ENCODE measurements at places on chromosomes 6 and 20. TPM values are rescaled to one million over a fixed set of nuclear protein-coding genes. Genes with fewer than 3 reads are reported as not detected.
A peak's percentile ranks its signal among the peaks of the same experiment; 100 is the strongest.

DNA sequence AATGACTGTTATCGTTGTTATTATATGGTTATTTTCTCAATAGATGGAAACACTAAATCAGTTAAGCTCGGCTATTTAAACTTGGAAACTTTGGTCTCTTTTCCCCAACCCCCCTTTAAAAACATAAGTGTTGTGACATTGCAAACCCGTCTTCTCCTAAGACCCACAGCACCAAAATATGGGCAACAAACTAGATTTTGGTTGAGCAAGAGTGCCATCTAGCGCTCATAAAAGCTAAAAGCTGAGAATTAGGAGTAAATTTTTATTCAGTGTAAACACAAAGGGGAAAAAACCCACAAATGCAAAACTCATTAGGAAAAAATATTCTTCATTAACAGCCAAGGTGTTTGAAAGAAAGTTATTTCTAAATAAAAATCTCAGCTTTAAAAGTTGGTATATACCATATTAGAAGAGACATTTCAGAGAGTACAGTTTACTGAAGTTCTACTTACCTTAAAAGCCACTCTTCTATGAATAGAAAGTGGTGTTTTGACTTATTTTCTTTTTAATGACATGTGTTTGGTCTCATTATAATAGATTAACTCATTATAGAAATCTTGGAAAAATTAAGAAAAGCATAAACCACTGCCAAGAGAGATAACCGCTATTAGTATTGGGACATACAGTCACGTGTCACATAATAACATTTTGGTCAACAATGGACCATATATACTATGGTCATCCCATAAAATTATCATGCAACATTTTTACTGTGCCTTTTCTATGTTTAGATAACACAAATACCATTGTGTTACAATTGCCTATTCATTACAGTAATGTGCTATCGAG lies 21.1 kb downstream of the SESN1 start:
- peak; percentile 33 for DNase-seq
- H3K27me3 ChIP-seq, result no peaks in the 10 kb centered on the region
- no peak overlapping the region for H3K27ac ChIP-seq
- no peaks in the 10 kb centered on the region for H3K36me3 ChIP-seq

DNA sequence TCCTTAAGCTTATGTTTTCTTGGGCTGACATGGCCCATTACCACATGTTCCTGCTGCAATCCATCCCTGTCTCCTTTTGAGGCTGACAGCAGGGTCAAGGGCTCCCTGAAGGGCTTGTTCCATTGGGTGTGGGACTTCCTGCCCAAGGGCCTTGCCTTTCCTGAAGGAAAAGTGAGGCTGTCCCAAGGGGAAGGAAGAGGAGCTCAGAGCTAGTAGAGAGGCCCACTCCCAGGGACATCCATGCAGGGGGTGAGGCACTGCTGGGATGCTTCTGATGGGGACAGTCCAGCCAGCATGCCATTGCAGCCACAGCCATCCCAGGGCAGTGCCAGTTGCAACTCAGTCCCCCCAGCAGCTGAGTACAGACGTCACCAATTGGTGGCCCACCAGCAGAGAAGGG lies 138.4 kb upstream of the FOXA2 start:
- H3K4me1 ChIP-seq, result no peaks in the 10 kb centered on the region
- no peak for DNase-seq
- no peak overlapping the region for H3K4me3 ChIP-seq
- H3K36me3 ChIP-seq, result no peaks in the 10 kb centered on the region

GRCh38 chr20:36153736-36154699 lies 522 bp upstream of the EPB41L1 start:
- no peak overlapping the region for H3K27ac ChIP-seq
- no peak overlapping the region for H3K4me3 ChIP-seq
- no peaks in the 10 kb centered on the region for H3K4me1 ChIP-seq
- peaks cover 21% of the 10 kb centered on the region for H3K27me3 ChIP-seq
- DNase-seq, result peak; percentile 46

GRCh38 chr6:13368731-13369115 lies 40.4 kb upstream of the TBC1D7 start:
- no peak overlapping the region for H3K4me3 ChIP-seq
- no peaks in the 10 kb centered on the region for H3K27me3 ChIP-seq

GRCh38 chr6:121849477-121849876 lies 414.0 kb downstream of the GJA1 start:
- DNase-seq, result peak; percentile 12
- H3K4me1 ChIP-seq, result no peaks in the 10 kb centered on the region
- H3K36me3 ChIP-seq, result no peaks in the 10 kb centered on the region

The HTR1E gene
- total RNA-seq, result not detected
